ENCODE measurements at places on chromosomes 3 and 15.

GRCh38 chr3:155391551-155391958 is 98.1 kb upstream of the STRIT1 start:
- no peak for DNase-seq

- DNase-seq: no peak
Measured at GRCh38 chr15:87345961-87346360, 910.6 kb downstream of the NTRK3 start.

DNA sequence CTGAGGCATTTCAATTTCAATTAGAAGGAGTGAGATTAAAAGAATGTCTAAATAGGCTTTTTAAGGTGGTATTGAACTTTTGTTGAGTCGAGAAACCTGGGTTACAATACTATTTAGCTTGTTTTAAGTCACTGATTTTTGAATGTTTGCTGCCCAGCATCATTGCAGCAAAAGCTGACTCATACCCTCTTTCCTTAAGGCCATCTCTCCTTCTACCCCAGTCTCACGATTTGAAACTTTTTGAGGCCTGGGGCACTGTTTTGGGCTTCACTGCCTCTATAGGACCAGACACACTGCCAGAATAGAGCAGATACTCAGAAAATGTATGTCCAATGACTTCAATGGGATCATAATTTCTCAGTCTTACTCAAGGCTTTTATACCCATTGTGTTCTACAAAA is 319.6 kb upstream of the TGFBR2 start:
- no peak for DNase-seq

- no peak for DNase-seq
Measured at GRCh38 chr3:169354774-169355501, 308.6 kb downstream of the MECOM start.

GRCh38 chr15:96053781-96054428 is 276.6 kb upstream of the NR2F2 start:
- no peak for DNase-seq

GRCh38 chr3:13282358-13282985 is 137.7 kb downstream of the NUP210 start:
- peak; percentile 12 for DNase-seq

DNA sequence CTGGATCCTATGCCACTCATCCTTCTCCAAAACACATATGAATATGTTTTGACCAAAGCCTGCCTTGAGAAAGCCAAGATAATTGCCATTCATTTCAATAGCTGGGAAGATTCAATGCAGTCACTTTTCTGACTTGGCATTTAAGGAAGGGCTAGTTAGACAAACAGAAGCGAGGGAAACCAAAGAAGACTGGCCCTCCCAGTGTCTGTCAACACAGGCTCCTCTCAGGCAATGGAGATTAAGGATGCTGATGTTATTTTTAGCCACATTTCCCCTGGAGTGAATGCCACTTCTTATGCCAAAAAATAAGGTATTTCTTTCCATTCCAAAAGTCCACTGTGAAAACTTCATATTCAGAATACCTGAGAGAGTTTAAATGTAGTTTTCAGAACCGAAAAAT is 101.7 kb downstream of the P3H2 start:
- no peak for DNase-seq

GRCh38 chr15:86193716-86194380 is 114.2 kb downstream of the AGBL1 start:
- DNase-seq: no peak

- DNase-seq: no peak
Measured at GRCh38 chr3:178504128-178504527, 32.1 kb upstream of the KCNMB2 start.

DNA sequence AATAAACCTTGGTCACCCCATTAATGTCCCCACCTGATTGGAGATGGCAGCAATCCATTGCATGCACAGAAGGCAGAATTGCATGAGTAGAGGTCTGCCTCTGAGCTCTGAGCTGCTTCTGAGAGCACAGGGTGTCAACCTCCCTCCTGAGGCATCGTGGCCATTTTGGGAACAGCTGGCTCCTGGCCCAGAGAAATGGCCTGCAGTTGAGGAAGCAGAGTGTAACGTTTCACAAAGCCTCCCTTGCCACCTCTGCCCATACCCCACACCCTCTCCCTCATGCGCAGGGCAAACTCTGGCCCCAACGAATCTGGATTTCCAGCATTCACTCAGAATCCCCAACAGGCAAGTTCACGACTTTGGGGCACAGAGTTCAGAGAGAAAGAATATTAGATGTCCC is 198.9 kb downstream of the ADAMTS9 start:
- no peak for DNase-seq

GRCh38 chr15:25182736-25183445 is 228.1 kb downstream of the SNRPN start:
- no peak for DNase-seq

DNA sequence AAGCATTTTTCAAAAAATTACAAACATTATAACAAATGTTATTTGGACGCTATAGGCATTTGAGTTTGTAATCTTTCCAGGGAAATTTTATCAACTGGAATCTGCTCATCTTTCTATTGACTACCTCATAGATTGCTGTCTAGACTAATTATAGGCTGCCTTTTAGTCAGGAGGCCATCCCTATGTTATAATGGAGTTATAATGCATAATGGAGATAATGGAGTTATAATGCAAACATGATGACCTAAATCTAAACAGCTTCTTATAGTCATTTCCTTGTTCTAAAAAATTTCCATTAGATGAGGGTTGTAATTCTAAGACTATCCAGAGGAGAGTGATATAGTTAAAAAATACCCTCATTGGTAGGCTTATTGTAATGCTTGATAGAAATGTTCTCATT is 226.4 kb downstream of the SI start:
- DNase-seq: no peak

Data from stimulated activated CD8-positive, alpha-beta memory T cell treated with anti-CD3 and anti-CD28 coated beads, Interleukin-7, amount 100 ng/mL, for 4 hours (primary cell).